NCI-H1105 (cell line): ENCODE measurements at places on chromosomes 4 and X.
A peak's percentile ranks its signal among the peaks of the same experiment; 100 is the strongest.

DNA sequence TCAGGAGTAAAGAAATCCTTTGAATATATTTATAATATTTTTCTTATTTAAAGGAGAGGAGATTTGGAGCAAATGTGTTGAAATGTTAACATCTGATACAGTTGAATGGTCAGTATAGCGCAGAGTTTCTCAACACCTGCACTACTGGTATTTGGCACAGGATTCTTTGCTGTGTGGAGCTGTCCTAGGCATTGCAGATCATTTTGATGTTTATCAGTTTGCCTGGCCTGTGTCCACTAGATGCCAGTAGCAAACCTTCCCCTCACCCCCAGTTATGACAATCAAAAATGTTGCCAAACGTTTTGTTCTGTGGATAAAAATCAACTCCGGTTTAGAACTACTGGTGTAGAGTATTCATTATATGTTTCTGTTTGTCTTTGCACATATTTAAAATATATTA is 765.3 kb upstream of the SLIT2 start:
- no peak for DNase-seq

GRCh38 chr4:78885598-78885997 is 53.6 kb downstream of the PAQR3 start:
- DNase-seq: no peak

DNA sequence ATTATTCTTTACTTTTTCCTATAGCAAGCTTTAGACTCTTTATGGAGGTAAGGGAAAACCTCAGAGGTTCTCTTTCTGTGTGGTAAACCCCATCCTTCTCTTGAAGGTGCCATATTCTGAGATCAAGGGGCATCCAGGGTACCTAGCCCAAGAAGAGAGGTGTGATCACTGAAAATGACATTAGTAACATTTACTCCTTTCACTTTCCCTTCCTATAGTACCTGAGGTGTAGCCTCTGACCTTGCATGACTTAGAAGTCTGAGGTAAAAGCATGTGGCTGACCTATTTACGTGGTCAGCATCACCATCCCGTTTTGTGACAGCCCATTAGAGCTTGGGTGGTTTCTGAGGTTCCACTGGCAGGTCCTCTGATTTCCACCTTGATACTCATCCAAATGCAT is 25.7 kb downstream of the SGMS2 start:
- no peak for DNase-seq

DNA sequence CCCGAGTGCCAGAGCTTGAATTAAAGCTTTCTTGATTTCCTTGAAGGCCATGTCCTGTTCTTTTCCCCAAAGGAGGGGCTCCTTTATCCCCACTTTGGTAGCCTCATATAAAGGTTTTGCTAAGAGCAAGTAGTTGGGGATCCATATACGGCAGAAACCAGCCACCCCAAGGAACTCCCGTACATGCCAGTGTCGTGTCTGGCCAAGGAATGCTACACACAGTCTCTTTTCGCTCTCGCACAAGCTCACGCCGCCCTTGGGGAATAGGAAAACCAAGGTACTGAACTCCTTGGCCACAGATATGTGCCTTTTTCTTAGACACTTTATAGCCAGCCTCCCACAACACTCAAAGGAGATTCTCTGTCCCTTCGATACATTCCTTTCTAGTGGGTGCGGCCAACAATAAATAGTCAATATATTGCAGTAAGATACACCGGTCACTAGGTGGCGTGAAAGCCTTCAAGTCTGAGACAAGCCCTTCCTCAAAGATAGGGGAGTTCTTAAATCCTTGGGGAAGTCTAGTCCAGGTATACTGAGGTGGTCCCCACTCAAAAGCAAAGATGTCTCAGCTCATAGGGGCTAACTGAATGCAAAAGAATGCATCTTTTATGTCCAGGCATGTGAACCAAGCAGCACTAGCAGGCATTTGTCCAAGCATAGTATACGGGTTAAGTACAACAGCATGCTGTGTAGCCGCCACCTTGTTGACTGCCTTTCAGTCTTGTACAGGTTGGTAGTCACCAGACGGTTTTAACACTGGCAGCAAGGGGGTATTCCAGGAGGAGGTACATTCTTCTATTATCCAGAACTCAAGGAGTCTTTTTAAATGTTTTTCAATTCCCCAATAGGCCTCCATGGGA is 57.8 kb upstream of the XAGE1B start:
- peak; percentile 46 for DNase-seq

DNA sequence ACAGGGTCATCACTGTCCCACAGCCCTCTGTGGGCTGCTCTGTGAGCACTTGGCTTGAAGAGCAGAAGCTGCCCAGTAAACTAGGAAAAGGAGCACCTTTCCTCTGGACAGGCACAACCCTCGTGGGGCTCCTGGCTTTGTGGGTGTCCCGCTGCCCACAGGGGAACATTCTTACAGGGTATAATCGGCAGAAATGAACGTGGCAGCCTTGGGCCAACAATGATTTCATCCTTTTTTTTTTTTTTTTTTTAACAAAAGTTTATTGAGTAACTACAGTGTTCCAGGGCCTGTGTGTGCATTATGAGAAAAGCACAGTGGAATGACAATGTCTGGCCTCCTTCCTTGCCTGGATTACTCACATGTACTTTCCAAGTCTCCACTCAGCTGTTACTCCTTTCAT is 197.2 kb downstream of the PDGFC start:
- no peak for DNase-seq

- DNase-seq: no peak
Measured at GRCh38 chrX:71109051-71109450, 2.3 kb downstream of the IL2RG start.

DNA sequence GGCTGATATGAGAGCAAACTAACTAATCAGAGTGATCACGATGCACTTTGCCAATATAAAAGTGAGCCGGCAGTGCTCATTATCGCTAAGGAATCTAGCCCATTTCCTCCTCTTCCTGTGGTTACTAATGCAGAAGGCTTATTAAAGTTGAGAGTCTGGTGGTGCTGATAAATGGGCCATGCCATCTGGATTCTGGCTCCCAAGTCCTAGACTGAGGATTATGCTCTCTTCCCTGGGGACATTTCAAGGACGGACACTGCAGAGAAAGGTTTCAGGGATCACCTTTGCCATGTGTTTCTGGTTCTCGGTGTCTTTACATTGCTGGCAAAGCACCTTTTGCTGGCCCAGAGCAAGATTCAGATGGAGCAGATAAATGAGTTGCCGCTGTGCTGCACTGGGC is 85.3 kb downstream of the RTL5 start:
- no peak for DNase-seq

DNA sequence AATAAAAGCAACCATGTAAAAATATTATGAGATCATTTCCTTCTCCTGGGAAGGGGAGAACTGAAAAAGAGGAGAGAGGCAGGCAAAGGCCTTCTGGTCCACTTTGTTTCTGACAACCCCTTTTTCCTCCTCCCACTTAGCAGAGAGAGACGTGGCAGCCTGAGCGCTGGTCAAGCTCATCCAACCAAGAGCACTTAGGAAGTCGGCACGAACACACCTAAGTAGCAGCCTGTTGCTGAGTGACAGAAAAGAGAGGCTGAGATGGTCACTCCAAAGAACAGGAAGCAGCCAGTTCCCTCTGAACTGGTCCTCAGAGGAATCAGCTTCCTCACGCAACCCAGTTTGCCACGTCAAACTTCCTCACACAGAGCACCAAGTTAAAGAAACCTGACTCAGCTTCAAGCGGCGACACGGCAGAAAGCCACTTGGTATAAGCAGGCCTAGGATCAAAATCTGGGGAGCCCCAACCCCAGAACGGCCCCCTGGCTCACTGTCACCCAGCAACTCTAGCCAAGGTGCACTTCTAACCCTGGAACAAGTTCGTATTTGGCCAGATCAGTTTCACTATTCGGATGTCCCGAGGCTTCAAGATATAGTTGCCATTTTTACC is 861 bp downstream of the SEC24D start:
- no peak for DNase-seq

GRCh38 chr4:175614890-175615289 is 197.2 kb downstream of the GPM6A start:
- DNase-seq: peak; percentile 8

GRCh38 chrX:120462370-120462769 is 6.7 kb downstream of the LAMP2 start:
- no peak for DNase-seq

GRCh38 chrX:9164533-9165426 is 130.9 kb upstream of the FAM9B start:
- DNase-seq: no peak

DNA sequence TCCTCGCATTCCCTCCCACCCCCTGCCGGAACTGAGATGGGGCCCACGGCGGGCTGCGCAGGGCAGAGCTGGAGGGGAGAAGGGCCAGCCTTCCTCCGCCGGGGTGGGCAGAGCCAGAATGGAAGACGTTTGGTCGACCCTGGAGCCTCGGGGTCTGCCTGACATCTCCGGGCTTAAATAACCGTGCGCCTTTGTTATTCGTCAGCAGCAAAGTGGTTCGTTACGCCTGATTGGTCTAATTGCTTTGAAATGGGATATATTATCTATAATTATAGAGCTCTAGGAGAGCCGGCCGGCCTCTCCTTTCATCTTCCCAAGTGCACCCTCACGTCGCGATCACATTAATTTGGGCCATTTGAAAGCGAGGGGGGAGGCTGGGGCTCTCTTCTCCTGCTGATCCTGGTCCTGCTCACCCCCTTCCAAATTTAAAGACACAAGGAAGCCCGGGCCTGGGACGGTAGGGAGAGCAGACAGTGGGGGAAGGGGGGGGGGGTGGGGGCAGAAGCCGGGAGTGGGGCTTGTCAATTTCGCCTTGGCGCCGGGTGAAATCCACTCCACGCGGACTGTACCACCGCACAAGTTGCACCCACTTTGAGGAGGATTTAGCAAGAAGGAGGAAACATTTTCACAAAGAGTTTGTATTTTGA is 4.7 kb upstream of the MSX1 start:
- DNase-seq: peak; percentile 79

DNA sequence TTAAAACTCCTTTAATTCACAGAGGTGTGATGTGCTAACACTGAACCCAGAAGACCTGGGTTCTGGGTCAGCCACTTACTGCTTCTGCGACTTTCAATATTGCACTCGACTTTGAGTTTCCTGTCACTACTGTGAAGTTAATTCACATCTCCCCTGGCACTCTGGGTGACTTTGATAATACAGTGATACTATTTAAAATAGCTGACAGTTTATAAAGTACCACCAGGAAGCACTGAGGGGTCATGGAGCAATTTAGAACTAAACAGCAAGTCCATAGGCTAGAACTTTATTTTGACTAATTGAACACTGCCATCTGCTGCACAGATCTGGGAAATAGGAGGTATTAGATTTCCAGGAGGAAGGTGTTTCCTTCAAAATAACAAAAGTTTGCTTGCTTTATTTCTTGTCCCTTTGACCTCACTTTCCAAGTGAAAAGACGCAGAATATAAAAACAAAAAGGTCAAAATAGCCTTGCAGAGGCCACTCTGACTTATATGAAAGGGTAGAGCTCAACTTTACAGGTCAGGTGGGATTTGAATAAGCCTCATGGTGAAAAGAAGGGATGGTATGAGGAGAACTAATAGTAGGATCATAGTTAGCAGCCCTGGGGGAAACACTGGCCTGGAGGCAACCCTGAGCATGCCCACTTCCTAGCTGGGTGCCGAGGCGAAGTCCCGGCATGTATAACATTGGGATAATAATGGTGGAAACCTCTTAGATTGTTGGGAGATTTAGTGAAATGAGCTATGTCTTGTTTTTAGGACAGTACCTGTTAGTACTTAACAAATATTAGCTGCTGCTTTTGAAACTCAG is 53.4 kb downstream of the ZNF518B start:
- peak; percentile 12 for DNase-seq

DNA sequence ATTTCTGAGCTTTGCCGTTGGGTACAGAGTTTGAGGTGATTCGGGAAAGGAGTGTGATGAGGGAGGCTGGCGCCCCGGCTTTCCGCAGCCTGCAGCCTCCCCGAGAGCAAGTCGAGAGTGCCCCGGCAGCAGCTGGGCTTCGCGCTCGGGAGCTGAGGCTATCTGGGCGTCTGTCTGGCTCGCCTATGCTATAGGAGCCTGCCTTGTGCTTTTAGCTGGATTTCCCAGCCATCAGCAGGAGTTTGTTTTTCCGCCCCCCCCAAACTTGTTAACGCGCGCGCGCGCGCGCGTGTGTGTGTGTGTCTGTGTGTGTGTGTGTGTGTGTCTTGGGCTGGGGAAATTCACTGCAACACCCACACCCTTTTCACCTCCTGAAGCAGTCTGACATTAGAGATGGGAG is 765 bp upstream of the DGKK start:
- DNase-seq: no peak

GRCh38 chrX:97858592-97858991 is 974.9 kb downstream of the RPA4 start:
- no peak for DNase-seq

DNA sequence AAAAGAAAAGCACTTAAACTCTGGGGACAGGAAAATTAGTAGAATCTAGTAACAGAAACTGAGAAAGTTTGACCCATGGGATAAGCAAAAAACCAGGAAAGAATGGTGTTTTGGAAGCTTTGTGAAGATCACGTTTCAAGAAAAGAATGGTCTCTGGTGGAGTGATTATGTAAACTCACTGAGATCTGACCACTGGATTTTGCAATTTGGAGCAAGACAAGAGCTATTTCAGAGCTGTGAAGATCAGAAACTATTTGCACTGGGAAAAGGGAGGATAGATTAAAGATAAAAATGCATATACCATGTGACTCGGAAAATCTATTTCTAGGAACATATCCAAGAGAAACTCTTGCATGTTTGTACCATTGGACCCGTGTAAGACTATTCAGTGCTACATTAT is 4.3 kb downstream of the TMPRSS11D start:
- no peak for DNase-seq

DNA sequence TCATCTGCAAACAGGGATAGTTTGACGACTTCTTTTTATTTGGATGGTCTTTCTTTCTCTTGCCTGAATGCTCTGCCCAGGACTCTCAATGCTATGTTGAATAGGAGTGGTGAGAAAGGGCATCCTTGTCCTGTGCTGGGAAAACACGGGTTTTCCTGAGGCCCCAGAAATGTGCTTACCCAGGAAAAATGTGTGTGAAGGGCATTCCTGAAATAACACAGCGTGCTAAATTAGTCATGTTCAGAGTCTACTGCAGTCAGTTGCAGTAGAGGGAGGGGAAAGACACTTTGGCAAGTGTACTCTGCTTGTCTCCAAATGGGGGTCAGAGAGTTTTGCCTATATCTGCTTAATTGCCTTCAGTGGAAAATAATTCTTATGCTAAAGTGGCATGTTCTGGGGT is 153.9 kb downstream of the CCNG2 start:
- DNase-seq: no peak

GRCh38 chr4:81084634-81085033 is 54.1 kb downstream of the BMP3 start:
- no peak for DNase-seq

DNA sequence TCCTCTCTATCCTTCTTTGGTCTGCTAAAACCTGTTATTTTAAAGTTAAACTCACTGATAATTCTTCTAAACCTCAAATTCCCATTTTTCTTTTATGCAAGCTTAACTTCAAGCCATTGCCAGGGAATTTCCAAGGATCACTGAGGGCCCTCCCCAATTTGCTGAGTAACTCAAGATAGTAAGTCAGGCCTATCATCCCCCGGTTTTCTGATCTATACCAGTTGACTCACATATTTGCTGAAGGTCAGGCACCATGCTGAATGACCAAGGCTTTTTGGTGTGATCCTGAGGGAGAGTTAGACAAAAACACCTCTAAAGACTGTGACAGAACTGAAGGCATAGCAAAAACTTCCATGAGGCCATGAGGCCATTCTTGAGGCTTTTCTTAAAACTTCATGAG is 1301.9 kb downstream of the PCDH7 start:
- DNase-seq: no peak

GRCh38 chr4:40550948-40551462 is 78.7 kb downstream of the RBM47 start:
- DNase-seq: no peak
